Effector memory CD8-positive, alpha-beta T cell (primary cell): ENCODE measurements at places on chromosomes 1 and 21.
A peak's percentile ranks its signal among the peaks of the same experiment; 100 is the strongest.

DNA sequence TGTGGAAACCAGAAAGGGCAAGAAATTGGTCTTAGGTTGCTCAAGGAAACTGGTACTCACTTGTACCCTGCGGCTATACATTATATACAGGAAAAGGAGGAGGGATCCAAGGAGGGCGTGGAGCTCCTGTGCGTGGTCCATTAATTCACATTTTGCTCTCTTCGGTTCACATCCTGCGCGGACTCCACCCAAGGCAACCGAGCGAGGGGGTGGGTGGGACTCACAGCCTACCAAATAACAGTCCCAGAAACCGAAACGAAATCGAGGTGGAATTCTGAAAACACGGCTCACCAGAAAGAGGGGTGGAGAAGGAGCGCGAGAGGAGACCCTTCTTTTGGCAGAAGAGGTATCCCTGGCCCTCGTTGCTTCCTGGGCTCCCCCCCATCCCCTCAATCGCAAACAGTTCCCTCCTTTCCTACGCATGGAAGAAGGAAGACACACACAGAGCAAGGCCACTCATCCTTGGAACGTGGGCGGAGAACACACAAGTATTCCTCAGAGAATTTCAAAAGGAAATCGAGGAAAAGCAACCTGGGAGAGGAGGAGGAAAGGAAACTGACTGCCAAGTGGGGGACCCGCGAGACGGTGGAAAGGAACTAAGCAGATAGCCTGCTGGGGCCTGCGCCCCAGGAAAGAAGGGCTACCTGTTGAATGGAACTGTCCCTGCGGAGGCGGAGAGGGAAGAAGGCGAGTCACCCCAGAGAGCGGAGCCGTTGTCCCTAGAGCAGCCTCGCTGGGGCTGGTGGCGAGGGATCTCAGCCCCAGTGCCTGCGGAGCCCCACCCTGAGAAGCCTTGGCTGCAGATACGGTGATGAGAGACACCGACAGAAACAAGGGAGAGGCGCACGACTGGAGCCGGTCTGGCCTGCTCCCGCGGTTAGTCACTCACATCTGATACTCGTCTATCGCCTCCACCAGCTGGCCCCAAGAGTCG is 705 bp downstream of the AIDA start:
- peaks cover 32% of the 10 kb centered on the region for H3K4me1 ChIP-seq
- peak overlapping the region; percentile 98 for H3K4me3 ChIP-seq
- H3K27me3 ChIP-seq, result no peaks in the 10 kb centered on the region
- H3K27ac ChIP-seq, result peak overlapping the region; percentile 99
- H3K36me3 ChIP-seq, result peaks cover 61% of the 10 kb centered on the region

- H3K36me3 ChIP-seq, result no peaks in the 10 kb centered on the region
- no peak overlapping the region for H3K27ac ChIP-seq
- no peak for DNase-seq
- H3K4me1 ChIP-seq, result peaks cover 2% of the 10 kb centered on the region
- H3K4me3 ChIP-seq, result no peak overlapping the region
Measured at GRCh38 chr1:182680901-182681567, 3.4 kb downstream of the RGS8 start.

DNA sequence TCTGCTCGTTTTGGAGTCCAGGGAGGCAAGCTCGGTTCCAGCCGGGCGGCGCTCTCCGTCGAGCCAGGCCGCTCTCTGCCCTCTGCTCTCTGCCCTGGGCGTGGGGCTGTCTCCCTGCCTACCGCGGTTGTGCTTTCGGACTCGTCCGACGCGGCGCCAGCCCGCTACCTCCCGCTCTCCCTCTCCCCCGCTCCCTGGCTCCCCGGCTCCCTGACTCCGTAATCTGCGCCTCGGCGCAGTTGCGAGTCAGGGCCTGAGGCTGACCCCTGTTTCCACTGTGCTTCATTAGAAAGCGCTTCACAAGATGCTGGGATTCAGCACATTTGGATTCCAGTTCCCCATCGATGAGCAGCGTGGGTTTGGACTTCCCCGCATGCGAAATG is 2.2 kb downstream of the SOX13 start:
- DNase-seq, result no peak
- H3K27ac ChIP-seq, result no peak overlapping the region
- H3K4me3 ChIP-seq, result peak overlapping the region; percentile 89

DNA sequence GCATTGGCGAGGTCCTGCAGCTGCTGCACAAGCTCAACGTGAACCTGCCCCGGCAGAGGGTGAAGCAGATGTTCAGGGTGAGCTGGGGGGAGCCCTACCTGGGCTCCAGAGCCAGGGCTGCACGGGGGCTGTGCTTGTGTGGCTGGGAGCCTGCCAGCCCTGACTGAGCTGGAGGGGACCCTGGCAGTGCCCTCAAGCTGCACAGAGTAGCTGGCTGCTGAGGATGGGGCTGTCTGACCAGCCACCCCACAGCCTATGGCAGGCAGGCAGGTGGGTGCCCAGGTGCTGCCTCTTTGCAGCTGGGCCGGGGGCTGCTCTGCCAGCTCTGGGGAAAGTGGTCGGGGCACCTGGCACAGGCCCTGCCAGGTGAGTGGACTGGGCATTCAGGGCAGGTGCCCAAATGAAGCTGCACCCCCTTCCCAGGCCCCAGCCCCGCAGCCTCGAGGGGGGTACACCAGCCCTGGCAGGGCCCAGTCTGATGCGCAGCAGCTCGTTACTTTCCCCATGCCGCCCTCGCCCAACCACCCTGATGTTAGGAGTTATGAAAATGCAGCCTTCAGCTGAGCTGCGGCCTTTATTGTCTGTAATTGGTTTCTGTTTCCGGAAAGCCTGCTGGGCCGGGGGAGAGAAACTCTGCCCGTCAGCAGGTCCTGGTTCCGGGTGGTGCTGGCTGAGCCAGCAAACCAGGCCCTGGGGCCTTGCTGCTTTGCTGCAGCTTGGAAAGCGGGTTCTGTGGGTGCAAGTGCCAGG is 4.3 kb downstream of the PLCH2 start:
- no peak for DNase-seq
- H3K36me3 ChIP-seq, result no peaks in the 10 kb centered on the region
- H3K27me3 ChIP-seq, result no peaks in the 10 kb centered on the region
- H3K4me1 ChIP-seq, result peaks cover 6% of the 10 kb centered on the region
- H3K27ac ChIP-seq, result no peak overlapping the region

GRCh38 chr1:70863239-70863638 is 184.4 kb downstream of the PTGER3 start:
- peaks cover 4% of the 10 kb centered on the region for H3K4me1 ChIP-seq
- H3K27me3 ChIP-seq, result no peaks in the 10 kb centered on the region

DNA sequence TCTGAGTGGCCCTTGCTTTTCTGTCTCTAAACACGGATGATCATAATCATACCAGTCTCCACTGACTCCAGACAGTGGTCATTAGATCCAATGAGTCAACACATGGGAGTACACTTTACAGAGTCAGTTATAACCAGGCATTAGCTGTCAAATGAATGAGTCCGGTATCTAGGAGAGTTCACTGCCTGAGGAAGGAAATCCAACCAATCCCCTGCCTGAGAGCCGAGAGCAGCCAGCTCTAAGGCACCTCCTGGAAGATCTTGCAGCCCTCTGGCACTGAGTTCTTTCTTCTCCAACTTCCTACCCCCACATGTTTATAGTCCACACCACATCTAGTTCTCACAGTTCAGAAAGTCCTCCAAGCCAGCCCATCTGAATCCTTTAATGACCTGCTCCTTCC is 29.4 kb upstream of the RBM15 start:
- H3K27me3 ChIP-seq, result no peaks in the 10 kb centered on the region
- H3K36me3 ChIP-seq, result no peaks in the 10 kb centered on the region
- DNase-seq, result no peak
